ENCODE measurements at places on chromosomes 1 and 21. TPM values are rescaled to one million over a fixed set of nuclear protein-coding genes. Genes with fewer than 3 reads are reported as not detected.

DNA sequence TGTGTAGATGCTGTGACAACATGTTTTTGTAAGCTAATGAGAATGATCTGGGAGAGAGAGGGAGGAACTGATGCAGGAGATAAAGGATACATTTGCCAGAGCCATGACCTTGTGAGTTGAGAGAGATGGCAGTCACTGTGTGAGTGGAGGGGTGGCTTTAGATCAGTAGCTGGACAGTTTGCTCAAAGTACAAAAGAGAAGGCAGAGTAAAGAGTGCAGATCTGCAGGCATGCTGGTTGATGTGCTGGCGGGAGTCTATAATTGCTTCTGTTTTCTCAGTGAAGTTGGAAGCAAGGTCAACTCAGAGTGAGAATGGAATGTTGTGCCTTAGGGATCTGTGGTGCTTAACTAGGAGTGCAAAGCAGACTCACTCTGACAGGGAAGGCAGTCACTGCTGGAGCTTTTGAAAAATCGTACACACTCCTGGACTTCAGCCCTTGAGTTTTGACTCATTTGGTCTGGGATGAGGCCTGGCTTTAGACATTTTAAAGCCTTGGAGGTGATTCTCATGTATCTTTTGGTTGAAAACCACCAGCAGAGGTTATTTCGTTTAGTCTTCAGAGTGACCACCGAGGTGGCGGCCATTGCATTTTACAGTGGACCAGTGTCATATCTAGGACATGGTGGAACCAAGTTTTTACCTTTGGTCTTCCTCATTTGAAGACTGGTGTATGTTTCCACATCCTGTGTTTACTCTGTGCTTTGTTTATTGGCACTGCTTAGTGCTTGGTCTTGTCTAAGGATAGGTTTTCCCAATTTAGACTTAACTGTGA is 49.6 kb downstream of the MTR start:
- no peak for DNase-seq

Gene CFAP74
- polyA plus RNA-seq = 0.76 TPM

- DNase-seq = no peak
These were observed 167.9 kb downstream of the VPS13D start for GRCh38 chr1:12397462-12398450.

Gene RAVER2
- polyA plus RNA-seq = 35.0 TPM

Gene SORT1
- polyA plus RNA-seq = 66.4 TPM

- no peak for DNase-seq
These were observed 3.9 kb downstream of the RNF220 start for GRCh38 chr1:44408632-44409602.

DNA sequence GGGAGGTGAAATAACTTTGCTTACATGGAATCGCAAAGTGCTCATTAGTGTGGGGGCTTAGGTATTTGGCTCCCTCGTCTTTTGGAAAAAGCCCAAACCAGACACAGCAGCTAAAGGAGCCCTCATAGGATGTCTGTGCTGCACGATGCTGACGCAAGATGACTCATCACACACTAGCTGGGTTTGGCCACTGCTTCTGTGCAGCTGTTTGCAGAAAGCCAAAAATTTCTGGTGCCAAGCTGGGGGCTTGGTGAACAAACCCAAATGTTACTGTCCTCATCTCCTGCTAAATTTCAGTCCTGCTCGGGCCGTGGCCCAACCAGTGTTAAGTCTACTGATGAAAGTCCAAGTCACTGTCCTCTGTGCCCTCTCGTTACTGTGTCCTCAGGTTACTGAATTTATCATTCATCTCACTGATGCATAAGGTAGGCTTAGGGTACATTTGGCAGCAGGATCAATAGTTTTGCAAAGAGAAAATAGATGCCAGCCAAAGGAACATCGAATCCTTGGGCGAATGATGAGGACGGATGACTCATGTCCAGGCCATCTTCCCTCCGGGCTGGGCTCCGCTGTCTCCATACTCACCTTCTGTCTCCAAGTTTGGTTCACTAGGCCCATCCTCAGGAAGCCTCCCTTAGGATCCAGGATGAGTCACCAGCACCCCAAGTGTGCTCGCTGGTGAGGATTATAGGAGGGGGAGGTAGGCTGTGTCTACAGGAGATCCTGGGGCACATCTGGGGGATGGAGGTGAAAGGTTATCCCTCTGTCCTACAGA is 177.7 kb downstream of the ADSS2 start:
- DNase-seq = no peak

- no peak for DNase-seq
These were observed 15.9 kb upstream of the CEP350 start for GRCh38 chr1:179938752-179939151.

Gene PDZK1IP1
- 22.2 TPM for polyA plus RNA-seq

Measured in left kidney (tissue), 8 donors.